ENCODE measurements at places on chromosomes 6 and 20.
A peak's percentile ranks its signal among the peaks of the same experiment; 100 is the strongest.

DNA sequence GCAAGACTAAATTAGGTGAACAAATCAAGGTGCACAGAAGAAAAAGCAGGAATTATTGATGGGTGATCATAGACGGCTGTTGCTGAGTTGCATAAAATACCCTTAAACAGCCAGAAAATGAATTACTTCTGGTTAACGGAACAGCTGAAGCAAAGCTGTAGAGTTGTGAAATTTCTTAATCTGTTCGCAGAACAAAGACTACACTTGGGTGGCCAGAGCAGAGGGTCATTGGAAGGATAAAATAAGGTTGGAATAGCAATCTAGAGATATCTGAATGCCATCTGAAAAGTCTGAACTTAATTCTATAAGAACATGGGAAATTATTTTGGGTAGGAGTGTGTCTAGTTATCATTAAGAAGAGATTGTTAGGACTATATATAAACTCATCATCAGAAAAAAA is 339.1 kb upstream of the RSPO3 start:
- no peak for DNase-seq

GRCh38 chr6:90656325-90656724 is 69.5 kb upstream of the MAP3K7 start:
- no peak for DNase-seq

- no peak for DNase-seq
Observed at GRCh38 chr6:24093381-24093780, 32.6 kb upstream of the NRSN1 start.

GRCh38 chr20:32562495-32562911 is 22.6 kb downstream of the NOL4L start:
- DNase-seq, result no peak

DNA sequence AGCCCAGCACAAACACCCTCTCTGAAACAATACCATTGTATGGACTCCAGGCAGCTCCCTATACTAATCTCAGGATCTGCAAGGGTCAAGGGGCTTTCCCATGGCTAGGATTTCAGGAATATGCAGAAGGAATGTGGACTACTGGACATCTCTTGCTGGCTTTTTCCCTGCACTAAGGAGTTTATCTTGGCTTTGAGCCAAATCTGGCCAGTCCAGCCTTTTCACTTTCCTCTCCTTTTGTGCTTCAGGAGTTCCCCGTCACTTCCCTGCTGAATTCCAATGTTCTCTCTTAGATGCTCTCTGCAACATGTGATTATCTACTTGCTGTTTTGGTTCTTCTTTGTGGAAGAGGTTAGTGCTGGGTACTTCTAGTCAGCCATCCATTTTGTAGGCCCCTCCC is 568.2 kb downstream of the HDGFL1 start:
- DNase-seq, result no peak

GRCh38 chr6:96562886-96563285 is at the start of gene FHL5:
Gene FHL5, plus strand, starts transcription at chr6:96563128. Its CDS starts 40,486 bp downstream, at chr6:96603614.
- no peak for DNase-seq

DNA sequence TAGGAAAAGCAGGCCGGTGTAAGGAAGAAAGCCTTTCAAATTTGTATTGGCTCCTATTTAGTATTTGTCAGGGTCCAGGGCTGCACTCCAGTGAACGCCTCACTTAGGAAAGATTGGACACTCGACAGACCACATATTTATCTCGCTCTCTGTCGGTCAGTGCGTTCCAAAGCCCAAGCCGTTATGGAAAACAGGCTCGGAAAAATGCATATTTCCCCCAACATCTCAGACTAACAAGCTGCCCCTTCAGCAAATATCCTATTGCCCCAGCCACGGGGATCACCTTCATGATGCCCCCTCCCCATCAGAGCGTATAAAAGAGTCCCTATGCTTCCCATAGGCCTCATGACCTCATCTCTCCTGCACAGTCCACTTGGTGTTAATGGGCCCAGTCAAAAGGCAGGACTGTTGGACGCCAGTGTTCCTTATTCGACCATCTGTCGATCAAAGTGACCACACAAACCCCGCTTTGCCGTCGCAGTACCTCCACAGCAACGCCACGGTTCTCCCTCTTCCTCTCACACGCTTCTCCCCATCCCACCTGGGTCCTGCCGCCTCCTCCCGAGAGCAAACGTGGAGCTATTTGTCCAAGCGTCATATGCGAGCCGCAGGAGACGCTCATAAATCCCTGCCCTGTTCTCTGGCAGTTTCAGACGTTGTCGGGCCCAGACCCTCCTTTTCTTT is 63.3 kb downstream of the NPEPL1 start:
- DNase-seq, result no peak

- DNase-seq, result no peak
Observed at GRCh38 chr6:131362070-131362469, 211.0 kb upstream of the ARG1 start.

DNA sequence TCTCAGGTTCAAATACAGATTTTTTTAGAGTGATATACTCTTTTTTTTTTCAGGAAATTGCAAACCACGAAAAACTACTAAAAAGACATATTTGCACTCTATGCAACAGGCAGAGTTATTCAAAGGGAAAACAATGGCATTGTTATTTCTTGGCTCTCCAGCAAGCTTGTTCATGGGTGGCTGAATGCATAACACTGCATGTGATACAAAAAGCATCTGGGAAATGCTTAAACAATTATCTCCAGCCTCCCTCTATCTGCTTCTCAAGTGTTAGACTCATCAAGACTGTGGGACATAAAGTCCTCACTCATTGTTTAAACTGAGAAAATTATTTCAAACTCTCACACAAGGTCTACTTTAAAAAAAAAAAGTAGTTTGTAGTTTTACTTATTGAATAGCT is 7.3 kb upstream of the COL12A1 start:
- DNase-seq, result no peak

GRCh38 chr20:6925744-6926278 is 158.3 kb downstream of the BMP2 start:
- no peak for DNase-seq

- no peak for DNase-seq
Observed at GRCh38 chr20:46546936-46547335, 3.5 kb downstream of the OCSTAMP start.

GRCh38 chr20:36344517-36345132 is 38.5 kb downstream of the DLGAP4 start:
- DNase-seq, result no peak

GRCh38 chr6:64238071-64238470 is 602.5 kb downstream of the PHF3 start:
- DNase-seq, result no peak

DNA sequence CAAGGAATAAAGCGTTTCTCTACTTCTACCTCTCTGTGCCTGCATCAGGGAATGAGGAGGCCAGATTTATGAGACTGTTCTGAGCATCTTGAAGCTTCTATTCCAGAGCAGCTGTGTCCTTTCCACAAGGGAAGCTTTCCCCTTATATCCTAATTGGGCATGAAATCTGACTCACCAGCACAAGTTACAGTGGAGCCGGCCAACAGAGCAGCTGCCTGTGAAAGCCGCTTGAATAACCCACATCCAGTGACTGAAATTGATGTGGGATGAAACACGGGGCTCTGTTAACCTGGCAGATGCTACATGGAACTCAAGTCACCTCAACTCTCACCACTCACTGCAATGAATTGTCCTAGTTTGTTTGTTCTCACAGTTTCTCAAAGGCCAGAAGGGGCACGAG is 400.3 kb downstream of the TFAP2A start:
- DNase-seq, result no peak

GRCh38 chr6:126030045-126030444 is 43.7 kb downstream of the TRMT11 start:
- DNase-seq, result no peak

DNA sequence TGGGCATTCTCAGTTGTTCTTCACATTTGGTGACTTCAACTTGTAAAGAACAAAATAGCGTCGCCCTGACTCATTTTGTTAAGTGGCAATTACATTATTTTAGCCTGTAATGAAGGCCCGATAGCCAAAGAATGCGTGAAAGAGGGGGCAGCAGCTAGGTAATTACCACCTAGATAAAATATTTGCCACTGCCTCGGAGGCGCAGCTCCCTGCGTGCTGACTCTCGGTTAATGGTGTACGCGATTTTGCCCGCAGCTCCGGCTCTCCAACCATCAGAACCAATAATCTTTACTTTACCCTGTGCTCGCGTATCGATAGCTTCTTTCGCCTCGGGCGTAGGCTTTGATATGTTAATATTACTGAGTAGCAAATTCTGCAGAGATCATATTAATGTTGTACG is 8.7 kb downstream of the TFAP2D start:
- DNase-seq, result no peak

DNA sequence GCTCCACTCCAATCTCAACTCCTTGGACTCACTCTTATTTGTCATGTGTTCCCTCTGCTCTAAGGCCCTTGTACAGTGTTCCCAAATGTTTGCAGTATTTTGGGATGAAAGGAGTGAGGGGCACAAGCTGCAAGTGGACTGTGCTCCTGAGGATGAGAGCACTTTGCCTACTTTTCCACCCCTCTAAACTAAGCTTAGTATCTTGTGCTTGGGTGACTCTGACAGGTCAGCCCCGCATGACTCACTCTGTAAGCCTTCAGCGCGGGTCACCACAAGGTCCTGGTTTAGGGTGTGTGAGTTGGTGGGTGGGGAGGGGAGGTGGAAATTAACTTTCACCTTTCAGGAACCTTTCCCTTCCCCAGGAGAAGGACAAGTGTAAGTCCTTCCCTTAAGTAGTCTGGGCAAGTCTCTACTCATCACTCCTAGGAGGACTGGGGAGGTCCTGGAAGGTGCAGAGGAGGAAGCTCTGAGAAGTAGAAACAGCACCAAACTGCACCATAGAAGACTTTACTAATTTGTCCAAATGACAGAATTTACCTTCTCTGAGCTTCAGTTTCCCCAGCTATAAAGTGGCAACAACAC is 68.8 kb upstream of the EPB41L1 start:
- no peak for DNase-seq

DNA sequence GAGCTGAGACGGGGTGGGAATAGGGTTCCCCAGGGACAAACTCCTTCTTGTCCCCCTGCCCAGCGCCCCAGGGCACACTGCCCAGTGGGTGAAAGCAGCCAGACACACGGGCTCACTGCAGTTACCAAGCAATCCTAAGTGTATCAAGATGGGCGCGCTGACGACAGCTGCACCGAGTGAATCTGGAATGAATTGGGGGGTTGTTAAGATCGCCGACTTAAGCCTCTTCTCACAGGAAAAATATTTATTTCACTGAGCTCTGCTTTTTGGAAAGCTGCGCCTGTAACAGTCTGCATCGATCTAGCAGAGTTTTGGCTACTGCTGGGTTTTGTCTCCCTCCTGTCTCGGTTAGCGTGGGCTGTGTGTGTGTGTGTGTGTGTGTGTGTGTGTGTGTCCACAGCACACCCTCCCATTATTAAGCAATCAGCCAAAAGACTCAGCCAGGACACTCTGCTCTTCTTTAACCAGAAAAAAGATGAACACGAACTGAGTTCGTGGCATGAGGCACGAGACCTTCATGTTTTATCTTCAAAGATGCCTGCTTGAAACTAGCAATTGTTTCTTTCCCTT is 35.9 kb downstream of the RIPOR3 start:
- DNase-seq, result no peak

GRCh38 chr6:54010340-54011276 is 100.6 kb upstream of the MLIP start:
- DNase-seq, result no peak

- DNase-seq, result peak; percentile 14
Observed at GRCh38 chr6:90835596-90836212, 248.8 kb upstream of the MAP3K7 start.

GRCh38 chr6:129994410-129994809 is 24.0 kb upstream of the L3MBTL3 start:
- no peak for DNase-seq

GRCh38 chr20:6780433-6781190 is 13.1 kb downstream of the BMP2 start:
- no peak for DNase-seq

DNA sequence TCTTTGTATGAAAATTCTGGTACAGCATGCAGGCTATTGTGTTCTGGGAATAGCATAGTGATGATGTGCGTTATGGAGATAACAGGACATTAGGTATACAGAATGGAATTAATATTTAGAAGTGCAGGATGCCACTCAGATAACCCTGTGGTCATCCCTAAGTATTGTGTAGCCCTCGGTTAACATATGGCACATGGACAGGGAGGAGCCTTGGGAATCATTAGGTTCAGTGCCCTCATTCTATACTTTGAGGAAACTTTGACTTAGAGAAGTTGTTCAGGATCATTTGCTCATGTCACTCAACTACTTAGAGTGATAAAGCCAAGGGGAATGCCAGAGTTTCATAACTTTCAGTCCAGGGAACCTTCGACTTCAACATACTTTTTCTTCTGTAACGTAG is 185.9 kb downstream of the UST start:
- no peak for DNase-seq

DNA sequence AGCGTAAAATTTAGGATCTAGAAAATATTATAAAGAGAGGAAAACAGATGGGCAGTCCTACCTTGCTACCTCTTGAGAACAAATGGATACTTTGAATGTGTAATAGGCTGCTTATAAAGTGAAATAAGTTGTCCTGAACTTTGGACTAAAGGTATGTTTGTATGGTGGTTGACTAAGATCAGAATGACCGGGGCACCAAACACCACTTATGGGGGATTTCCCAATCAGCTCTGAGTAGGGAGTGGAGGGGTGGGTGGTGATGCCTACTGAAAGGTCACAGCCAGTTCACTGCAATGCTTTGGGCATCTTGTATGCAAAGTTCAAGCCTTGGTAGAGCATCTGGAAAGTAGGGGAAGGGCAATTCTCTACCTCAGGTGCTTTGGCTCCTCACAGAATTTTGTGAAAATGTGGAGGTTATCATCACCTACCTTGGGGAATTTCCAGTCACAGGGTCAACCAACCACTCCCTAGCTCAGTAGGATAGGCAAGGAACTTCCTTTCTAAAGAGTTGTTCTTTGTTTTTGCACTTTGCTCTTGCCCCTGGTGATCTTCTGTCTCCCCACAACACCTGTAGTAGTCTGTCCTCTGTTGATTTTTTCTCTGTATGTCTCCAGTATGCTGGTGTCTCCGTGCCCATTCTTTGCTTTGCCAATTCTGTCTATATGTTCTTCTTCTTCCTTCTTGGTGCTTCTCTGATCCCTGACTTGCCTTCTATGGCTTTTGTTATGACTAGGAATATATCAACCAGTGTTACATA is at the start of gene TRIM31:
Gene TRIM31, minus strand, starts transcription at position 88 of the 757 bp plus-strand sequence. CDS start 285 bp downstream, outside the sequence.
- no peak for DNase-seq

DNA sequence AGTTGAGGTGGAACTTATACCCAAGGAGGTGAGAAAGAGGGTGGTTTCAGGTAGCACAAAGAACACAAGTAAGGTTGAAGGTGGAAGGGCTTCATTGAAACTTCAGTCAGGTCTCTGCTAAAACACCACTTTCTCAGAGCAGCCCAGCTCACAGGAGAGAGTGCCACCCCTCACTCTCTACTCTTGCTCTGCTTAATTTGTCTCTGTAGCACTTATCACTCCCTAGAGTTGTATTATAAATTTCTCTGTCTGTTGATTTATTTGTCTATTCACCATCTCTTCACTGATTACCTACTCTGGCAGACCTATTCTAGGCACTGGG is 353.8 kb upstream of the CNR1 start:
- no peak for DNase-seq

Data from NCI-H526 (cell line).